ENCODE measurements at places on chromosomes 6 and 20.

DNA sequence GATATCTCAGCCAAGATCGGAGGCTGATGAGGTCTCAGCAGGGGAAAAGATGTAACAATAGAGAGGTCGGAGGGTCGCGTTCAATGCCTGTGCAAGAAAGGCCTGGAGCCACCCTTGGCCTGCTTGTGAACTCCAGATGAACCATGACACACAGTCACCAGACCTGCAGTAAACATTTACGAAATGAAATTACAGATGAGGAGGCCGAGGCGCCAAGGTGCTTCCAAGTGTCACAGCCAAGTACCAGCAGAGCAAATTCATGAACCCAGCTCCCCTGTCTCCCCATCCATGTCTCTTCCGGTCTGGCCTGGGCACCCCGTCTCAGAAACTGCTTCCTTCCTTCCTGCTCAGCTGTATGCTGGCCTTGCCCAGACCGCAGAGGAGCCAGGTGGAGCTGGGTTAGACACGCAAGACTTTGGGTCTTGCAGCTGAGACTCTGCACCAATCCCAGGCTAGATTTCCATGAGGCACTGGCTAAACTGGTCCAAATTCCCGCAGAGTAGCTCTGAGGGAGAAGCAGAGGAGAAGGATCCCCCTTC, 48.1 kb downstream of the CHMP4B start:
- DNase-seq: no peak

DNA sequence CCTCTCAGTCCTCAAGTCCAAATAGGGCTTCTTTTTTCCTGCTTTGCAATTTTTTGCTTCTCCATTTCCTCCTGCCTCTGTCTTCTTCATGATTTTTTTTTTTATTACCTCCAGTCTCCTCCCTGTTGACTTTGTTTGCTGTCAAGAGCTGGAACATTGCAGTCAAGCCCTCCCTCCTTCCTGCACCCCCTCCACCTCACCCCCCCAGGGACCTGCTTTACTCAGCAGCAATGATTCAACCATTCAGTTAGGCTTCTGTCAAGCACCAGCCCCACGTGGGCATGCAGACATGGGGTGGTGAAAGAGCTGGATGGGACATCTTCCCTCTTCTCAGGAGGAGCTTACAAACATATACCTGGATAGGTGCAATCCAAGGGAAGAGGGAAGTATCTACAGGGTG, 142.4 kb downstream of the LRFN2 start:
- no peak for DNase-seq

DNA sequence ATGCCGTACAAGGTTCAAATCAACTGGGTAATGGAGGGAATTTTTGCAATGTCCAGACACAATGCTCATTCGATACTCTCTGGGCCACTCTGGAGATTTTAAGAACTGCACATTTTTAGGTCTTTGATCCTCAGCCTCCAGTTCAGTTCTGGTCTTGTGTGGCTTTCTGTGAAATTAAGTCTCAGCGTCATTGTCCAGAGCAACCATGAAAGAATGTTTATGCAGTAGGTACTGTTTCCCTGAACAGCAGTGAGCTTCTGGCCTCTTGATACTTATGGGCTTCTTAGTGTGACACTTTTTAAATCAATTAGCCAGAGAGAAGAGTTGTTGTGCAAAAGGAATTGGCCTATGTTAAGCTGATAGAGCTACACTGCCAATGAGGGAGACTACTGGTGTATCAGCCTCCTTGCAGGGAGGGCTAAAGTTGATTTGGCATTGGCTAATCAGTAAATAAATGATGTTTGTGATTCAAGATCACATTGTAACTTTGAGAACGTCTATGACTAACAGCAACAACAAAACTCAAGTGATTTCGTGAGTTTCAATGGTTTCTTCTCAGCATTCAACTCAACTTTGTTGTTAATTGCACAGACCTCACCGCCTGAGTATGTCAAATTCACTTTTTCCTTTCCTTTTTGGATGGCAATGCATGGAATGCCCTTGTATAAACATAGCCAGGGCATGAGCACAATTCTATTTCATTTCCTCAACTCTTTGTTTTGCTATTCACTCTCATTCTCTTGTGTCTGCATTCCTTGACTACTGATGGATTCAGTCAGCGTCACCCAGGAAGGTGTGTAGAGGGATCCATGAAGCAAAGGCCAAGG, 85.1 kb downstream of the GJA1 start:
- DNase-seq: no peak

- DNase-seq: no peak
These were observed 61.9 kb upstream of the MBOAT1 start for GRCh38 chr6:20274137-20274536.

GRCh38 chr20:48821261-48821920, 6.4 kb downstream of the PREX1 start:
- DNase-seq: no peak

GRCh38 chr6:14718861-14719260, 527.0 kb upstream of the JARID2 start:
- no peak for DNase-seq

- DNase-seq: no peak
These were observed 615.3 kb upstream of the BTBD3 start for GRCh38 chr20:11302436-11302835.

- DNase-seq: no peak
These were observed 97.0 kb upstream of the JAG1 start for GRCh38 chr20:10770753-10771152.

DNA sequence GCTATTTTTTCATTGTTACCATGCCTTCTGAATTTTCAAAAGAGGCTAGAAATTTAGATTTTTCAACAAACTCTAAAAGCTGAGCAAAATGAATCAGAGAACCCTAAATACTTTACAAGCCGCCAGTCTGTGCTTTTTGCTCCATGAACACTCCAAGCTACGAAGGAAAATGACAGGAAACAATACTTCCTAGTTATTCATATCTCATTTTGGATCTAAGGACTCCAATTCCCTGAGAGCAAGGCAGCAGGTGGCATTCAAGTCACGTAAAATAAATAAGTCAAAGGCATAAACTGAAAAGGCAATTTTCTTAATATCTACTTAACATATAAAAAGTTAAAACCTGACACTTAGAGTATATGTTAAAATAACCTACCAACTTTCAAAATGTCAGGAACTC, 50.6 kb downstream of the PDSS2 start:
- no peak for DNase-seq

GRCh38 chr6:150521482-150521881, 78.2 kb upstream of the PLEKHG1 start:
- no peak for DNase-seq

- no peak for DNase-seq
These were observed 35.3 kb downstream of the FOXP4 start for GRCh38 chr6:41581381-41581991.

DNA sequence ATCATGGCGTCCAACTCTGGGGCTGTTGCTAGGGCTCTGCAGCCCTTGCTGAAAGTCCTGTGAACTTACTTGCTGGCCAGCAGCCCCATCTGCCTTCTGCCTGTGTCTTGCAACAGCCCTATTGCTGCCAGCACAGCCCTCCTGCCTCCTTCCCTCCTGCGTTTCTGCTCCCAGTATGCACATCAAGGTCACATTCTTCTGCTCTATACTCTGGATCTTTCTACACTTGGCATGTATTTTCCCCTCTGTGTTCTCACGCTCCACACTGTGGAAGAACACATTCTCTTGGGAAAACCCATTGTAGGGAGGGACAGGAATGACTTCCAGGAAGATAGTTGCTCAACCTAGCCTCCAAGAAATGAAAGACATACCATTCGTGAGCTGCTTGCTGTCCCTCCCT, 80.9 kb upstream of the PHACTR2 start:
- DNase-seq: no peak

- DNase-seq: no peak
These were observed 544 bp upstream of the STK38 start for GRCh38 chr6:36547646-36548400.

GRCh38 chr6:14790976-14791375, 454.9 kb upstream of the JARID2 start:
- no peak for DNase-seq

DNA sequence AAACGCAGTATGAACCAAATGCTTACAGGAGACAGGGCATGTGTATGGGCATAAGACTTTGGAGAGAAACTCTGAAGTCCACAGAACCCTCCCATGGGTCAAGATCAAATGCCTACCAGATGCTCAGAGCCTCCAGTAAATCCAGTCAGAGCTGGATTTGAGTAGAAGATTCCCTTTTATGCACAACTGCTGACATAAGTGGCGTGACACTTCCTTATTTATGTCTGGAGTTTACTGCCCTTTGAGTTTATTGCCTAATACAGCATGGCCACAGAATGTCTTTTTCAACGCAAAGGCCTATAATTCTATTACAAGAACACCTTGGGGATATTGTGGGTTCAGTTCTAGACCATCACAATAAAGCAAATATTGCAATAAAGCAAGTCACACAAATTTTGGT, 220.0 kb upstream of the FOXQ1 start:
- DNase-seq: no peak

DNA sequence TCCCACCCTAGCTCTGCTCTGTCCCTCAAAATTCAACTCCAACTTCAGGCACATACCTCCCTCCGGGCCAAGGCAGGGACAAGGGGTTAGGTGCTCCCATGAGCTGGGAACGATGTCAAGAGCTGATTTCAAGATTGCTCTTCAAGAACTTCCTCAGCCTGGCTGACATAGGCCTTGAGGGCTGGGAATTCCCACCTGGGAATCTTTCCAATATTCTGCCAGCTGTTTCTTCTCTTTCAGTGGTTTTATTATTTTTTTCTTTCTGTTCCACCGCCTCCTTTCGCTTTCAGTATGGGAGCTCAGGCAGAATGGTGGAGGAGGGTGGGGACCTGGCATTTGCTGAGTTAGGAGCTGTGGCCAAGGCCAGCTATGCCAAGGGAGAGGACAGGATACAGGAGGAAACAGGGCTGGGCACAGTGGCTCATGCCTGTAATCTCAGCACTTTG, 33.7 kb downstream of the SRSF3 start:
- no peak for DNase-seq

- no peak for DNase-seq
These were observed 13.2 kb upstream of the PARD6B start for GRCh38 chr20:50717974-50718761.

- DNase-seq: no peak
These were observed 85.8 kb downstream of the CD164 start for GRCh38 chr6:109296452-109296851.

- DNase-seq: no peak
These were observed 153.7 kb upstream of the PRDM1 start for GRCh38 chr6:105932440-105932839.

DNA sequence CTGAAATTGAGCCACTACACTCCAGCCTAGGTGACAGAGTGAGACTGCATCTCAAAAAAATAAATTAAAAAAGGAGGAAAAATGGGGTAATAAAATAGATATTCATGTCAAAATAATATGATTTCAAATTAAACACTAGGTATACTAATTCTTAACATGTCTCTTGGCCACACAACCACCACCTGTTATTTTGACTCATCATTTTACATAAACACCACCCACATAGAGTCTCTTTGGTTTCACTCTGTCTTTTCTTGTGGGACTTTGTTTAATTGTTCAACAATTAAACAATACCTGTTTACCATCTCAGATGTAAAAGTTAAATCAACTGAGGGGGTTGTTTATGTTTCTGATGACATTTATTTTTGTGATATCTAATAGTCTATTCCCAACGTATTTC, 476.8 kb upstream of the ADGRB3 start:
- no peak for DNase-seq

- no peak for DNase-seq
These were observed 153.6 kb downstream of the CD83 start for GRCh38 chr6:14270925-14271788.

- DNase-seq: no peak
These were observed 88.3 kb downstream of the DLGAP4 start for GRCh38 chr20:36394340-36394965.

DNA sequence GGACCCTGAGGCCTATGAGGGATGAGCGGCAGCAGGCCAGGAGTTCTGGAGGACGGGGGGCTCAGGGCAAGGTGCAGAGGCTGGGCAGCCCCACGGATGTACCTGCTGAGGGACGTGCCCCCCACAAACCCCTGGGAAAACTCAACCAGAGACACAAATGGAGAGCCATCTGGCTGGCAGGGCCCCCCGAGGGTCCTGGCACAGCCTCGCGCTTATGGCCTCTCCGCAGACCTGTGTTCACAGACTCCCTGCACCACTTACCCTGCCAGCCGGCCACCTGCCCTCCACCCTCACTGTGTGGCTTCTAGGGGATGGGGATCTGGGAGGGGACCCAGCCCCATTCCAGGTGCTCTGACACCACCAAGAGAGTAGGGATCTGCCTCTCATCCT, 3.4 kb upstream of the ZBTB46 start:
- DNase-seq: no peak

DNA sequence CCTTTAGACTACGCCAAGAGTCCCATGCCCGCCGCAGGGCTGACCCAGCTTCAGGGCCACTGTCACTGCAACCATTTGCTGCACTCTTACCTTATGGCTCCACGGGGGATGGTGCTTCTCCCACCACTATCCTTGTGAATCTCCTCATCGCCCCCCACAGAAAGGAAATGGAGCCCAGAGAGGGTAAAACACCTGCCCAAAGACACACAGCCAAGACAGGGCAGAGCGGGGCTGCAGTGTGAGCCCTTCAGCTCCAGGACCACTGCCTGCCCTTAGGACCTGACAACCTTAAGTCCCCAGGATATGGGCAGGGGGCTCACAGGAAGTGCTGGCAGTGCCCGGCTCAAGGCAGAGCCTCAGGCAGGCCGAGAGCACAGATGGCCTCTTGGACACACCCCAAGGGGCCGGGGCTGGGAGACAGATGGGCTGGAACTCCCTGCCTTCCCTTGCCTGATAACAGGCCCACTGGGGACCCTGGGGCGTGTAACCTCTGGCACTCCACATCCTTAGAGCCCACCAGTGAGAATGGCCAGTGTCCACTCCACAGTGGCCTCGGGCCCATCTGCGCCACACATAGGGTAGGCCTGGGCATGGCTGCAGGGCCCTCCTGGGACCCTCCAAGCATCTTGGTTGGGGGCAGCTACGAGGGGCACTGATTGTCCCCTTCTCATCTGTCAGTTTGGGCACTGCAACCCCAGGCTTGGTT, 265.2 kb downstream of the TAF4 start:
- no peak for DNase-seq

DNA sequence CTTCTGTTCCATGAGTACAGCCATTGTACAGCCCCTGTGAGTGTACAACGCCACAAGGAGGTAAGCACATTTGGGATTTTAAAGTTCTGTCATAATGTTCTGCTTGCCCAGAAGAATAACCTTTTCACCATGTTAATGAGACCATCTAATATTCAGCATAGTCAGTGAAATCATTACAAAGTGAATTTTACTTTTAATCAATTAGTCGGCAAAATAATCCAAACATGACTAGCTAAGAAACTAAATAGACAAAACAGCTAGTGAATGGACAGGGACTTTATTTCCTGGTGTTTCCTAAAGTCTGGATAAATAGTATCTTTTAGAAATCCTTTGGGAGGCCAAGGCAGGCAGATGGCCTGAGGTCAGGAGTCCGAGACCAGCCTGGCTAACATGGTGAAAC, 69.0 kb upstream of the NRSN1 start:
- DNase-seq: no peak

GRCh38 chr6:125444006-125444923, 142.5 kb upstream of the HDDC2 start:
- DNase-seq: no peak

DNA sequence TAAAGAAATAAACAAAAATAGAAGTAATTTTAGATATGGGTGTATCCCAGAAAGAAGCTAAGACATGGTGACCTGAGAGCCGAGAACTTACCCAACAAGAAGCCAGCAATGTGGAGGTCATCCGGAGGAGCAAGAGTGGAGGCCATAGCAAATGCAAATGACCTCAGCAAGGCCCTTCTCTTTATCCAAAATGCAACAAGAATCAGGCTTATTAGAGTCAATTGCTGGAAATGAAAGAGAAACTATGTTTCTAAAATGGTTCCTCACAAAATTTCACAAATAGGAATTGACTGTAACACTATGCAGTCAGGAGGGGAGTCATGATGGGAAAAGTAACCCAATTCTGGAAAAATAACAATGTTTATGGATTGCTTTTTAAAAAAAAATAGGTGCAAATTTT, 90.4 kb downstream of the TNFAIP3 start:
- no peak for DNase-seq

Measured in germinal center (tissue), 1 donor.